Stimulated activated CD4-positive, alpha-beta T cell treated with anti-CD3 and anti-CD28 coated beads, Interleukin-15, amount 100 ng/mL, for 1 hour (primary cell): ENCODE measurements at places on chromosomes 12 and 14.

DNA sequence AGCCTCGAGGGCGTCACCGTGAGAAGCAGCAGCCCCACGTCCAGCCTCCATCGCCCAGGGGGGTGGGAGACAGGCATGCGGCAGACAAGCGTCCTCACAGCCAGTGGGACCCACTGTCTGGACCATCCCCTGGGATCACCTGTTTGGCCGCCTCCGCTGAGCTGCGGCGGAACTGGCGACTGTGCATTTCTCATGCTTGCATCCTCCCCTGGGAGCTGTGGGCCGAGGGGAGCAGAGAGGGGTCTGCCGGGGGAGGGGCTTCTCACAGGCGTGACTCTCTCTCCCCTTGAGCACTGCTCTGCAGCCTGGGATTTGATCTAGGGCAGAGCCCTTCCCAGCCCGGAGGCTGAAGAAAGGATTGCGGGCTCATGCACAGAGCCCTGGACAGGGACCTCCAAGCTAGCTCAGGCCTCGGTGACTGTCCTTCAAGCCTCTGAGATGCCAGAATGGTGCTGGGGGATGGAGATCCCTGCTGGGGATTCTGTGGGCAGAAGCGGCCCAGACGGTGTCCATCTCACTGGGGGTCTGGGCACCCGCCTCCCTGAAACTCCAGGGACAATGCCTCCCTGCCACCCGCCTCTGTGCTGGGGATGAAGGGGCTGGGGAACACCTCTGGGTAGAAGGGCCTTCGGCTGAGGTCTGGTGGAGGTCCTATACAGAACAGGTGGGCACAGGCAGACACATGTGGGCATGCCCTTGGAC, 61.1 kb downstream of the PRIMA1 start:
- no peak for DNase-seq

GRCh38 chr14:63290741-63291430, 27.8 kb downstream of the GPHB5 start:
- no peak for DNase-seq

DNA sequence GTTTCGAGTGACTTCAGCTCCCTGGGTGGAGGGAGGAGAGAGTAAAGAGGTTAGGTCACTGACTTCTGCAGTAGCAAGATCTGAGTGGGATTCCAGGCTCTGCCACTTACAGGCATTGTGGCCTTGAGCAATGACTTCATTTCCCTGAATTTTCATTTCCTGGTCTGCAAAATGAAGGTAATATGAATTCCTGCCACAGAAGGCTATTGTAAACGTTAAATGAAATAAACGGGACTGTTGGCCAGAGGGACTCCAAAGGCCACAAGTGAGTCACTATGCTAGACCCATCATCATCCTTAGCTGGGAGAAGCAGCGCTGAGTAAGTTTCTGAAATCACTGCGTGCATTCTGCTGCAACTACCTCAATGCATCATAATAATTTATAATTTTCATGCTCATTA, 807.8 kb downstream of the AACS start:
- DNase-seq: no peak

DNA sequence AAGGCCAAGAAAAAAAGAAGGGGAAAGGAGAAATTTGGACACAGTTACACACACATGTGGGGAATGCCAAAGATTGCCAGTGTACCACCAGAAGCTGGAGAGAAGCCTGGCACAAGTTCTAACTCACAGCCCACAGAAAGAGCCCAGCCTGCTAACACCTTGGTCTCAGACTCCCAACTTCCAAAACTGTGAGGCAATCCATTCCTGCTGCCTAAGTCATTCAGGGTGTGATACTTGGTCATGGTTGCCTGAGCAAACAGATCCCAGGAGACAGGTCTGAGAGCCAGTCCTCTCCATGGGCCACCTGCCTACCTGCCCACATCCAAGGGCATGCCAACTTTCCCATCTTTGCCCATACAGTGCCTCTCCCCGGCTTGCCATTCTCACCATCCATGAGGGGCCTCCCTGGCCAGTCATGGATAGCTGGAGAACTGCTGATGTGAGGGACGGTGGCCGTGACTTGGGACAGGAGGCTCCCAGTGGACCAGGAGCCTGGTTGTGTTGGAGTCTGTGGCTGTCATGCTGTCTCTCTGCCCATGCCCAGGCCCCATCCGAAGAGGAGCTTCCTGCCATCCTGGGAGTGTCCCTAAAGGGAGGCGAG, 198.0 kb upstream of the RTL1 start:
- DNase-seq: no peak

GRCh38 chr14:31449971-31450610, 7.2 kb downstream of the DTD2 start:
- DNase-seq: no peak

DNA sequence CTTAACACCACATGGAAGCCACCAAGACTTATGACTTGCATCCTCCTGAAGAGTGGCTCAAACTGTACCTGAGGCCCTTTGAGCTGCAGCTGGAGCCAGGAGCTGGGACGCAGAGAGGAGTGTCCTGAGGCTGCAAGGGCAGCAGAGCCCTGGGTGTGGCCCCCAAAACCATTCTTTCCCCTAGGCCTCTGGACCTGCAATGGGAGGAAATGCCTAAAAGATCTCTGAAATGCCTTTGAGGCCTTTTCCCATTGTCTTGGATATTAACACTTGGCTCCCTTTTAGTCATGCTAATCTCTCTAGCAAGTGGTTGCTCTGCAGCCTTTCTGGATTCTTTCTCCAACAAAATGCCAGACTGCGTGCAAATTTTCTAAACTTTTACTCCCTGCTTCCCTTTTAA, 156.1 kb downstream of the SLC38A4 start:
- DNase-seq: no peak

DNA sequence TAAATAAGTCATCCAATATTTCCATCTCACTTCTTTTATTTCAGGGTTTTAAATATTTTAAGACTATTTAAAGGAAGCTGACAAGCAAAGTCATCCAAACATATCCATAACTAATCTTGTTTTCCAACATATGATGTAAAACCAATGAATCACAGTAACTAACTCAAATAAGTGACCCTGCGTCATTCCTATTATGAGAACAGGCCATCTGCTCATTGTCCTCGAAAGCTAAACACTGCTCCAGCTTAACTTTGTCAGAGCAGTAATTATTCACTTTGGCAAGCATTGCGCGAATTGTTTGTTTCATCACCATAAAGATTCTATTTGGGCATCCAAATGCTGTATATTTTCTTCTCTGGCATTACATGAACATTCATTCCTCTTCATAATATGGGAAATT, 99.1 kb downstream of the CAPZA3 start:
- no peak for DNase-seq
